ENCODE measurements at places on chromosomes 2 and 18. TPM values are rescaled to one million over a fixed set of nuclear protein-coding genes. Genes with fewer than 3 reads are reported as not detected.

Gene TNFAIP6
- not detected for total RNA-seq

Gene CKAP2L
- total RNA-seq = 3.4 TPM

Gene RBKS
- 25.3 TPM for total RNA-seq

Gene CCBE1
- total RNA-seq = not detected

Gene LRP2
- not detected for total RNA-seq

Gene DSG1
- not detected for total RNA-seq

Gene IL1R2
- 1.8 TPM for total RNA-seq

Gene DLGAP1
- total RNA-seq = 5.4 TPM

Gene AMER3
- not detected for total RNA-seq

Gene IL1F10
- total RNA-seq = not detected

Gene ACOXL
- total RNA-seq = not detected

Gene TMEM37
- total RNA-seq = not detected

Gene POTEC
- total RNA-seq = not detected

Gene GDF7
- total RNA-seq = 0.17 TPM

Gene CHRNG
- not detected for total RNA-seq

Gene TMEM178A
- total RNA-seq = not detected

Gene CCDC178
- not detected for total RNA-seq

Gene TEKT4
- total RNA-seq = not detected

Gene SPP2
- not detected for total RNA-seq

Gene LGALSL
- 5.4 TPM for total RNA-seq

Gene MAPK4
- total RNA-seq = not detected

Gene ZNF2
- total RNA-seq = 1.8 TPM

Gene SERPINB12
- not detected for total RNA-seq

Gene ASPRV1
- total RNA-seq = 1.7 TPM

Gene ABCG5
- not detected for total RNA-seq

Gene CPO
- not detected for total RNA-seq
